Lower leg skin (tissue), 4 donors: ENCODE measurements at places on chromosomes 3 and 15. TPM values are rescaled to one million over a fixed set of nuclear protein-coding genes. Genes with fewer than 3 reads are reported as not detected.

The STXBP5L gene
- not detected for total RNA-seq

The PLA2G4E gene
- total RNA-seq = 50.0 TPM

The ITIH1 gene
- total RNA-seq = not detected

The TAGLN3 gene
- not detected for total RNA-seq

The TRAIP gene
- 2.6 TPM for total RNA-seq

The SLC2A2 gene
- total RNA-seq = not detected

The ITGA11 gene
- 0.91 TPM for total RNA-seq

The NR1I2 gene
- total RNA-seq = not detected

The IMPG2 gene
- total RNA-seq = 0.11 TPM

The LMAN1L gene
- total RNA-seq = not detected

The ADPGK gene
- total RNA-seq = 31.1 TPM

The PSTPIP1 gene
- 8.9 TPM for total RNA-seq

The C3orf85 gene
- total RNA-seq = not detected

The FILIP1L gene
- 24.6 TPM for total RNA-seq

The MYO5C gene
- 18.1 TPM for total RNA-seq

The ADGRG7 gene
- total RNA-seq = not detected

The CLSTN2 gene
- total RNA-seq = 5.7 TPM

The ADIPOQ gene
- total RNA-seq = 11.5 TPM

The KNG1 gene
- total RNA-seq = not detected

The GOLGA6D gene
- not detected for total RNA-seq

The CEMIP gene
- total RNA-seq = 9.7 TPM

The ITIH4 gene
- total RNA-seq = 0.38 TPM

The SEMA5B gene
- 1.8 TPM for total RNA-seq

The CCNB2 gene
- total RNA-seq = 7.6 TPM

The HPS3 gene
- 5.7 TPM for total RNA-seq

The VPS18 gene
- 15.4 TPM for total RNA-seq

The NOX5 gene
- 0.04 TPM for total RNA-seq

The GOLGA6A gene
- not detected for total RNA-seq

The CIB2 gene
- total RNA-seq = 14.4 TPM
